DMS 273 treated with DMSO at 0.1 percent for 48 hours (cell line): ENCODE measurements at places on chromosomes 12 and 14.

- no peak for DNase-seq
These were observed 122.0 kb downstream of the TMEM117 start for GRCh38 chr12:43957732-43958372.

- no peak for DNase-seq
These were observed 278.5 kb upstream of the PLEKHG7 start for GRCh38 chr12:92424338-92424737.

- no peak for DNase-seq
These were observed 190.4 kb downstream of the PAH start for GRCh38 chr12:102726686-102727085.

- no peak for DNase-seq
These were observed 205.1 kb downstream of the PTPRO start for GRCh38 chr12:15527201-15528080.

- no peak for DNase-seq
These were observed 331.2 kb downstream of the CACNA1C start for GRCh38 chr12:2384029-2384386.

DNA sequence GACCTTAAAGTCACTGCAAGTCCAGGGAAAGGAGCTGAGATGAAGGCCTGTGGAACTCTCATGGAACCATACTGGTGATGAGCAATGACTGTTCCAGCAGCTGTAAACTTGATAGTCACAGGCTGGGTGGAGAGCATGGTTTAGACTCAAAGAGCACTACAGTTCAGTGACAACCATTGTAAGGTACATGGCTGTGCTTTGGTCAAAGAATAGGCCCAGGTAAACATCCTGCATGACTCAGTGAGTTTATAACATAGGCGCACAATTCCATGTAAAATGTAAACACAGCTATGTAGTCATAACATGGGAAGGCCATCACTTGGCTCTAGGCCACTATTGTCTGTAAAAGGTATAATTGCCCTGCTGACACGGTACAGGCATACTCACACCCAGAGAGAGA is 119.3 kb upstream of the FSCB start:
- no peak for DNase-seq

DNA sequence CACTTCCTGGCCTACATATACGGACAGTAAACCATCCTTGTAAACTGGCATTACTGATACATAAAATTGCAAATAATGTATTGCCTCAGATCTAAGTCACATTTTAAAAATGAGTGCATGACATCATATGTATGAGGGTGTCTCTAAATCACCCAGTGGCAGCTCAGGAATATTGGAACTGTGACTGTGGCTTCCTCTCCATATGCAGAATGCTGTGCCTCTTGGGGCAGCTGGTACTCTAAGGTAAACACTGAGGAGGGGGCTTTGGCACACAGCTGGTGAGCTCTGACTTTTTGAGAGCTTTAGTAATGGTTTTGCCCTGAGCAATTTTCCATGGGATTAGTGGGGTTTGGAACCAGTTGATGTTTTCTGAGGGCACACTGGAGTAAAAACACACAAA is 263.7 kb downstream of the BMP4 start:
- DNase-seq, result no peak
